ENCODE measurements at places on chromosomes 1 and 21. TPM values are rescaled to one million over a fixed set of nuclear protein-coding genes. Genes with fewer than 3 reads are reported as not detected.

GNG12 gene
- 163 TPM for total RNA-seq

OPRD1 gene
- not detected for total RNA-seq

MAD2L2 gene
- total RNA-seq: 129 TPM

MNDA gene
- not detected for total RNA-seq

REN gene
- 2.2 TPM for total RNA-seq

GRCh38 chr1:54772951-54773350 is 8.6 kb upstream of the PARS2 start:
- DNase-seq: no peak

GRCh38 chr1:16474166-16474800 is 33.8 kb downstream of the NECAP2 start:
- no peak for DNase-seq

- DNase-seq: peak; percentile 77
Observed at GRCh38 chr1:204828352-204828850, 42.3 kb upstream of the NFASC start.

- peak; percentile 81 for DNase-seq
Observed at GRCh38 chr1:151251656-151252470, 2.7 kb upstream of the PSMD4 start.

DNA sequence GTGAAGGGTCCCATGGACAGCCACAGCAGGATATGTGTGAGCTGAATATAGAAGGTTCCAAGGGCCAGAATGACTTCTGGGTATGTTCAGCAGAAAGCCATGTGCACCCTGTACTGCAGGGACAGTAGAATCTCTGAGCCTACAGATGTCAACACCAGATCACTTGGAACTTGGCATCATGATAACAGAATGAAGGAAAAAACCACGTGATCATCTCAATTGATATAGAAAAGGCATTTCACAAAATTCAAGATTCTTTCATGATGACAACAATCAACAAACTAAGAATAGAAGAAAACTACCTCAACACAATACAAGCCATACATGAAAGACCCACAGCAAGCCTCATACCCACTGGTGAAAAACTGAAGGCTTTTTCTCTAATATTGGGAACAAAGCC is 885 bp upstream of the KRTAP12-2 start:
- DNase-seq: no peak

All from M059J (cell line).